ENCODE measurements at places on chromosomes 1 and 21. TPM values are rescaled to one million over a fixed set of nuclear protein-coding genes. Genes with fewer than 3 reads are reported as not detected.

KLHDC8A gene
- not detected for total RNA-seq

CRYAA gene
- total RNA-seq = not detected

ANGPTL7 gene
- not detected for total RNA-seq

SUMO3 gene
- 129 TPM for total RNA-seq

FNBP1L gene
- 23.0 TPM for total RNA-seq

CTTNBP2NL gene
- 12.3 TPM for total RNA-seq

ANKRD45 gene
- total RNA-seq = not detected

RNF115 gene
- total RNA-seq = 10.4 TPM

PRDX6 gene
- total RNA-seq = 258 TPM

VAV3 gene
- total RNA-seq = 0.64 TPM

NBPF10 gene
- total RNA-seq = 1.3 TPM

MYCL gene
- 9.6 TPM for total RNA-seq

KIAA1614 gene
- total RNA-seq = 5.9 TPM

PCAT6 gene
- not detected for total RNA-seq

DR1 gene
- 64.5 TPM for total RNA-seq

CRB1 gene
- total RNA-seq = 0.13 TPM

CR1L gene
- total RNA-seq = not detected

TRIM17 gene
- not detected for total RNA-seq

DCST1 gene
- not detected for total RNA-seq

OR10Z1 gene
- total RNA-seq = not detected

TMEM269 gene
- not detected for total RNA-seq

FCRLB gene
- total RNA-seq = 0.64 TPM

ARHGEF11 gene
- total RNA-seq = 25.1 TPM

C1QA gene
- total RNA-seq = not detected

ADCY10 gene
- total RNA-seq = not detected

CDCA8 gene
- total RNA-seq = 47.6 TPM

CD1C gene
- not detected for total RNA-seq

CR1 gene
- not detected for total RNA-seq
